ENCODE measurements at places on chromosomes 3 and 15.

DNA sequence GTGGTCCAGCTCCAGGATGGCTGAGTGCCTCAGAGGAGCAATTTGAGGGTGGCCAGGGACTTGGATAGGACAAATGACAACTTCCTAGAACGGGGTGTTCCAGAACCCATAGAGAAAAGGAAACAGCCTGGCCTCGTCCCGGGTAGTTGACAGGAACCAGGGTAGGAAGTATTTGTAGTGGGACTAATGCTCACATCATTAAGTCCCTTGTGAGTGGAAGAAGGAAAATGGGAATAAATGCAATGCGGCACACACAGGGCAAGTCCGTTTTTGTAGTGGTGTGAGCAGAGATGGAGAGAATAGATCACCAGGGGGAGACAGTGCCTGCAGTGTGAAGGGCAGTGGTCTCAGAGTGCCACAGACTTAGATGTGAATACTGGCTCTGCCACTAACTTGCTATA is 19.6 kb downstream of the TIMP4 start:
- peak; percentile 64 for DNase-seq

- no peak for DNase-seq
These were observed 145.4 kb downstream of the KLHL25 start for GRCh38 chr15:85649372-85649771.

DNA sequence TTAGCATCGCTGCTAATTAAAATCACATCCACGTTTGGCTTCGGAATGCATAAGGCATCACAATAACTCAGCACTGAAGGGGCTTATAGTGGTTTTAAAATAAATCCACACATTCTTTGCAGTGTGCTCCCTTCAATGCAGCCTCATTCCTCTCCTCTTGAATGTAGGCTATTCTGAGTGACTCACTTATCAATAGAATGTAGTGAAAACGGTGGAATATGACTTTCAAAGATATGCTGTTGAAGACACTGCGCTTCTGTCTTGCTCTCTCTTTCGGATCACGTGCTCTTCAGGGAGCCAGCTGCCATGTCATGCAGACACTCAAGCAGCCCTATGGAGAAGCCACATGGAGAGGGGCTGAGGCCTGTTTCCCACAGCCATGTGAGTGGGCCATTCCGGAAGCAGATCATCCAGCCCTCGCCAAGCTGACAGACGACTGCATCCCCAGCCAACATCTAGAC is 87.4 kb downstream of the CRYGS start:
- no peak for DNase-seq

DNA sequence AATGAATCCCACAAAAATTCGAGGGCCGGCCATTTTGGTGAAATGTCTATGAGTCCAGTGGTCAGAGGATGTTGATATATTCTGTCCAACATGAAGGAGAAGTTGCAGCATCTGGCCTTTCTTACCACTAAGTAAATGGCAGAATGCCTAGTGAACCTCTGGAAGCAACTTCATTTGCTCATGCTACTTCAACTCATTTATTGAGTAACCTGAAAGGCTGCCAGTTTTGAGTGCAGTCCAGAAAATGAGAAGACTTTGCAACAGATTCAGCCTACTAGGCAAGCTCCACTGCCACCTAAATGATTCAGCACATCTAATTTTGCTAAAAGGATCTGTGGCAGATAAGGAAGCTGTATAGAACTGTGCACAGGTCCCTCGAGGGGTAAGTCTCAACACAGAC is 265.0 kb downstream of the OPA1 start:
- no peak for DNase-seq

- no peak for DNase-seq
These were observed 427.3 kb upstream of the ZNF717 start for GRCh38 chr3:76212679-76213078.

GRCh38 chr3:112804021-112804420 is 42.6 kb downstream of the CD200R1L start:
- DNase-seq = no peak

DNA sequence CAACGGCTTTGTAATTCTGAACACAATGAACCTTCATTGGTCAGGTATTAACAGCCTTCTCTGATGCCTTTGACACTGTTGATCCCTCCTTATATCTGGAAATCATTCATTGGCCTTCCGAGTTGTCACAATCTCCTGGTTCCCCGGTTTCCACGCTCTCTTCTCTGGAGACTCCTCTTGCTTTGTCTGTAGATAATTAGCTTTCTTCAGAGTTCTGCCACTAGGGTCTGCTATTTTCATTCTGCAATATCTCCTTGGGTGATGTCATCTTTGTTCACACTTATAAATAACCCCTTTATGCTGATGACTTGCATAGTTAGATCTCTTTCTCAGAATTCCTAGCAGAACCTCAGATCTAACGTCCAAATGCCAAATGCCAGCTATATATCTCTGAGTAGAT is 583.8 kb upstream of the ZNF717 start:
- DNase-seq = peak; percentile 57

DNA sequence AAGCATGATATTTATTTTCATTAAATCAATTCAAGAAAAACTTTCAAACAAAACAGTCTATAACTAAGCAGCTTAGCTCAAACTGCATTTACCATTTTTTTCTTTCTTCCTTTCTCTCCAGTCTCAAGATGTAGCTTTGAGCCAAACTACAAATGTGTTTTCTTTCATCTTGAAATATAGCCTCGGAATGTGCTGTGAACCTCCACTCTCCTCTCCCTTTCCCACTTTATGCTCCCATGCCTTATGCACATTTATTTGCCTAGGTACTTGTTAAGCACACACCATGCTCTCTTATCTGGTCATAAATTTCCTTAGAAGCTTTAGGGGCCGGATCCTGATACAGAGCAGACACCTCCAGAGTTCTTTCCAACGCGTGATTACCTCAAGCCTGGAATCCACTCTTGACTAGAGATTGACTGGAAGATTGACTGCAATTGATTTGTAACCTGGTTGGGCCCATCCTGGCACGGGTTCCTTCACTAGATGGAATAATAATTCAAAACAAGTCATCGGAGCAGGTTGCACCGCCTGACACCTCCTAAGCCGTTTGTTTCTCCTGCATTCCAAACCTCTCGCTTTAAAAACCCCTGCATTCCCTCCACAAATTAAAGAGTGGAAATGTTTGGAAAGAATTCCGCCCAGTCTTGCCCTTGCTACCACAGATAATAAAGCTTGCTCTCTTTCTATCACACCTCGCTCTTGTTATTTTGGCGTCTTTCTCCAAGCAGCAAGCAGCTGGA is 344.7 kb downstream of the CHL1 start:
- peak; percentile 13 for DNase-seq

DNA sequence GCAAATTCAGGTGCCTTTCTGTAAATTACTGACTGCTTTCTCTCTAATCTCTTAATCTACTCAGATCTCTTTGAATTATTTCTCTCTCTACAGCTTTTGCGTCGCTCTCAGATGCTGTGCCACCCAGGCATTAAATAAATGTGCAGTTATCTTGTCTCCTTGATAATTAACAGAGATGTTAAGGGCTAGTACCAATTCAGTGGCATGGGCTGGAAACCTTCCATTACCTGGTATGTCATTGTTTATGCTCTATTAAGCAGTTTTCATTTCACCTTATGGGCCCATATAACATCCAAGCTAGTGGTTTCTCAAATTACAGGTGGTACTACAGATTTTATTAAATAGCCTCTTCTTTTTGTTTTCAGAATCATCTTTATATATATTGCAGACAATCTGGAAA is 66.0 kb downstream of the PEX5L start:
- no peak for DNase-seq

- no peak for DNase-seq
These were observed 108.4 kb downstream of the SERPINI1 start for GRCh38 chr3:167843886-167844285.

GRCh38 chr15:99114511-99115299 is 9.8 kb downstream of the SYNM start:
- no peak for DNase-seq

- DNase-seq = no peak
These were observed 12.4 kb downstream of the PPP4R2 start for GRCh38 chr3:73009008-73009407.

DNA sequence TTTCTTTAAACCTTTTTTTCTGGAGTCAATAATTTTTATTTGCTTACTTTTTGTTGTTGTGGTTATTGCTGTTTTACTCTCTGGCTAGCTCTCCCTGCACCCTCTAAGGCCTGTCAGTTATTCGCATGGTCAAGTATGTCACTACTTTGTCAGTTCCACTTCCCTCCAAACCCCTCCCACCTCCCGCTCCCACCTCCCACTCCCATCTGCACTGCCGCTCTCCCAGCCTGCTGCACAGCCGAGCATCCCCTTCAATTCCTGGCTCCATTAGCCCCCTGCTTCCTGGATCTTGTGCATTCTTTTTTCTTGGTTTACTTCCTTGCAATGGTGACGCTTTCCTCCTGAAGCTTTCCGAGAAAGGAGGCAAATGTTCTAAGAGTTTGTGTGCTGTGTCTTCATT is 218.0 kb downstream of the XXYLT1 start:
- no peak for DNase-seq

DNA sequence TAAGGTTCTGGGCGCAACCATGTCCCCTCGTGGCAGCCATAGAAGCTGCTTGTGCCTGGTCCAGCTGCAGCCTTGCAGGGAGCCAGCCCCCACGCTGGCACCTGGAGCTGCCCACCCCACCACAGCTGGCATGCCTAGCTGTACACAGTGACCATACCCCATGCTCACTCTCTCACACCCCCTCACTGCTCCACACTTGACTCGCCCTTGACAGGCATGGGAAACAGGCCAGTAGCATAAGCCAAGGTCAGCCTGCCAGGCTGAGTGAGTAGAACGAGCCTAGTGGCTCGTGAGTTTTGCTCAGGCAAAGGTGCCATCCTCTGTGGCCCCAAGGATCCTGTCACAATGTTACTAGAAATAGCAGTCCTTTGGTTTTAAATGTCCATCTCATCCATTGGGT is 52.7 kb upstream of the CADM2 start:
- no peak for DNase-seq

DNA sequence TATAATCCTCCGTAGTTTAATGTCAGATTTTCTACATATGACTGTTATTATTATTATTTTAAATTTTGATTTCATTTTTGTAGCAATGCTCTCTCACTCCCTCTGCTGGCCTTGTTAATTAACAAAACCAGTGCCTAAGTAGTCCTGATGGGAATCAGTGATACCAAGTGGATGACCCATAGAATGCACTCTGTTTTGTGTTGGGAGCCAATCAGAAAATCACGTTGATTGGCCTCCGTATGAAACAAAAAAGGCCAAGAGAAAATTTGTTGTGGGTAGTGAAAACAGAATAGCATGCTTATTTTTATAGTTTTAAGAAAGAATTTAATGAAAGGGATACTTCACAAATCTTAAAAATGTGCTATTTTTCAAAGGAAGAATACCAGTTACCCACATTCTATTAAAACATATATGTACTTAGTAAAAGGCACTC is 34.4 kb upstream of the MEIS2 start:
- DNase-seq = peak; percentile 69

DNA sequence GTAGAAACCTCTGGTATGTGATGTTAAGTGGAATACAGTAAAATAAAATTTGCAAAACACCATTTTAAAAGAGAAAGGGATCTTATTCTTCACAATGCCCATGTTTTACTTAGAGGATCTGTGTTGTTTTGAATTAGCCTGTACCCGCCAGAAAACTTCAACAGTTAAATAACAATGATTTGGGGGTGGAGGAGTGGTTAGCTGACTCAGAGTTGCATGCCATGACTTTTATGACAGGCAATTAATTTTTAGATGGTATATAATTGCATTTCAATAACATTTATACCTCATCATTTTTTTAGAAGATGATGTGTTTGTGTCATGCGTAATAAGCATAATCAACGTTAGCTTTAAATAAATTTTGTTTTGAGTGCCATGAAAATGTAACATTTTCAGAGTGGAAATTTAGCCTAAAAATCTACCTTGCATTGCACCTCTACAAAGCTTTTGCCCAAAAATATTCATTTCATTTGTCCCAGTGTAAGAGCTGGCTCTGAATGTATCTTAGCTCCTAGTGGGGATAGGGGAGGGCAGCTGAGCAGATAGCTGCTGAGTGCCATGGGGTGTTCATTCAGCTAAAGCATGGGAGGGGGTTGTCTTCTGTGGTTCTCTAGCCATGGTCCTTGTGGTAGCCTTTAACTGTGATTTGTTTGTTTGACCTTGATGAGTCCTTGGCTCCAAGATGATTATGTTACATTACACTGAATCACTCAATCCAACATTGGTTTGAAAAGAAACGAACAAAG is 379.8 kb downstream of the LPP start:
- DNase-seq = no peak

DNA sequence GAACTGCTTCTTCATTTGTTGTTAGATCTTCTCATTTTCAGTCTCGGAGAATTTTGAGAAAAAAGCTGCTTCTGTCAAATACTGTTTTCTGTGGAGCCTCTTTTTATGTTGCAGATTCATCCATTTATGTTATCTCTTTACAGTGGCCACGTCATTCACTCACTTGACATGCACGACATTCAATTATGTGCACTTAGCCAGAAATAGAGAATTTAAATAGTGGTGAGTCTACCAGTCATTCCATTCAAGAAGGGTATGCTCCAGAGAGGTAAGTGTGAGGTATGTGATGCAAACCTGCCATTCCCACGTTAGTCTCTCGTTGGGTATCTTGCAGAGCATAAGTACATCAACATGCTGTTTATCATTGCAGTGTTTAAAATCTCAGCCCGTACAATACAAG is 9.8 kb downstream of the ARPP19 start:
- no peak for DNase-seq

- DNase-seq = no peak
These were observed 708.5 kb downstream of the SQOR start for GRCh38 chr15:46343196-46343935.

- peak; percentile 57 for DNase-seq
These were observed 29.7 kb downstream of the ZBBX start for GRCh38 chr3:167350245-167350862.

DNA sequence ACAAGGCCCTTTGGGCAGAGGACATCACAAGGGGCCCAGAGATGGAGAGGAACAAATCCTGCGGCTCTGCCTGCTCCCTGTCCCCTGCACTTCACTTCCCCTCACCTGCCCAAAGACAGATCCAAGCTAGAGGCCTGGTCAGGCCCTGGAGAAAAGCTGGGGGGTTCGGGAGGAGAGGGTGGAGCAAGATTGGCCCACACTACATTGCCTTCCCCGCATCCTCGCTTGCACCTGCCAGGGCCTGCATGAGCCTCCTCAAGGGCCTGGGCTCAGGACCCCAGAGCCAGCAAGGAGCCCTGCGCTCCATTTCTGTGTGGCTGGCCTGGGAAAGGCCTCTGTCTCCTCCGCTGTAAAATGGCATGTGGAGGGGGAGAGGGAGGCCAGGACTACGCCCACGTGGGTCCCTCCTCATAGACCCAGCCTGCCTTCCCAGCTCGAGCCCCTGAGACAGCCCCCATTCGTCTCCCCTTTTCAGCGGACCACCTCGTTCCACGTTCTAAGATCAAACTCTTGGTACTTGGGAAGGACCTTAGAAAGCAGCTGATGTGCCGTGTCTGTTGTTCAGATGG is 106.0 kb downstream of the HMG20A start:
- DNase-seq = no peak
